ENCODE measurements at places on chromosomes 4 and X. TPM values are rescaled to one million over a fixed set of nuclear protein-coding genes. Genes with fewer than 3 reads are reported as not detected.

- H3K27ac ChIP-seq: no peak overlapping the region
- H3K4me3 ChIP-seq: no peak overlapping the region
- DNase-seq: no peak
- no peaks in the 10 kb centered on the region for H3K4me1 ChIP-seq
- H3K27me3 ChIP-seq: no peaks in the 10 kb centered on the region
These were observed 168.9 kb downstream of the DCLK2 start for GRCh38 chr4:150247184-150247583.

The PLXNB3 gene
- 4.6 TPM for total RNA-seq

GRCh38 chr4:20474119-20474518 lies 222.4 kb downstream of the SLIT2 start:
- H3K4me3 ChIP-seq: no peak overlapping the region
- DNase-seq: no peak
- H3K36me3 ChIP-seq: no peaks in the 10 kb centered on the region
- no peaks in the 10 kb centered on the region for H3K4me1 ChIP-seq
- no peak overlapping the region for H3K27ac ChIP-seq

The GLRA2 gene
- not detected for total RNA-seq

GRCh38 chrX:51641421-51642021 lies 22.8 kb upstream of the CENPVL3 start:
- no peak overlapping the region for H3K27ac ChIP-seq
- no peaks in the 10 kb centered on the region for H3K27me3 ChIP-seq
- H3K4me1 ChIP-seq: no peaks in the 10 kb centered on the region
- no peak overlapping the region for H3K4me3 ChIP-seq
- no peak for DNase-seq

The ACE2 gene
- total RNA-seq: 2.7 TPM

The DOK7 gene
- 16.0 TPM for total RNA-seq

The ZNF157 gene
- total RNA-seq: not detected

GRCh38 chr4:102157984-102158383 lies 187.3 kb downstream of the SLC39A8 start:
- H3K4me1 ChIP-seq: no peaks in the 10 kb centered on the region
- H3K36me3 ChIP-seq: no peaks in the 10 kb centered on the region
- H3K27me3 ChIP-seq: no peaks in the 10 kb centered on the region

DNA sequence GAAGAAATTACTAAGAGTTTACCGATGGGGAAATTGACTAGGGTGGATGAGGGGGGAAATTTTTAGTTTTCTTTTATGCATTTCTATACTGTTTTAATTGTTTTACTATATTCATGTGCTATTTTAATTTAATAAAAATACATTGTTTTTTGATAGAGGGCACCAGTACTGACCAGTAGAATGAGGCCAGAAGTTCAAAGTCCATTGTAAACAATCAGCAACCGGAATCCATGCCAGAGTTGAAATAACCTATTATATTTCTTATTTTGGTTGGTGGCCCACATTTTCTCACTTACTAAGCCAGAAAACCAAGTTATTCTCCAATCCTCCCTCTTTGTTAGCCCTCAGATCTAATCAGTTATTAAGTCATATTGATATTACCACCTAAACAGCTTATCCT lies 595.9 kb downstream of the SMARCA1 start:
- no peak overlapping the region for H3K4me3 ChIP-seq
- DNase-seq: no peak
- H3K27ac ChIP-seq: no peak overlapping the region

DNA sequence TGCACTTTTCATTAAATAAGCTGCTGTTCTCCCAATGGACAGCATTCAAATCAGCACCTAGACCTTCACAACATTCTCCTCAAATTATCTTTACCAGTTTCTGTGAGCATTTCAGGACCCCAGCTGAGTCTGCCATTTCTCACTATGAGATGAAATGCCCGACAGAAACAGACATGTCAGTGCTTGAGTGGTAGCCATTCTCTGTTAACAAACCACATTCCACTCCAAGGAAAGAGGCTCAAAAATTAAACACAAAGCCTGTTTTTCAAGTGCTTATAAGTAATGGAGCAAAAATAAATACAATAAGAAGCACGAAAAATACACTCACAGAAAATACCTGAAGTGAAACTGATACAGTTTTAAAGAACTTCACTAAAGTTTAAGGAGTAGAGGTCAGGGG lies 320.2 kb upstream of the PRPS2 start:
- H3K4me1 ChIP-seq: no peaks in the 10 kb centered on the region
- no peak for DNase-seq
- no peak overlapping the region for H3K4me3 ChIP-seq
- no peaks in the 10 kb centered on the region for H3K36me3 ChIP-seq
- no peaks in the 10 kb centered on the region for H3K27me3 ChIP-seq

The CT47B1 gene
- total RNA-seq: not detected

The LRIT3 gene
- total RNA-seq: not detected

The SH2D1A gene
- total RNA-seq: 1.5 TPM

All from upper lobe of left lung (tissue), 6 donors.